ENCODE measurements at places on chromosomes 13 and 19. TPM values are rescaled to one million over a fixed set of nuclear protein-coding genes. Genes with fewer than 3 reads are reported as not detected.

DNA sequence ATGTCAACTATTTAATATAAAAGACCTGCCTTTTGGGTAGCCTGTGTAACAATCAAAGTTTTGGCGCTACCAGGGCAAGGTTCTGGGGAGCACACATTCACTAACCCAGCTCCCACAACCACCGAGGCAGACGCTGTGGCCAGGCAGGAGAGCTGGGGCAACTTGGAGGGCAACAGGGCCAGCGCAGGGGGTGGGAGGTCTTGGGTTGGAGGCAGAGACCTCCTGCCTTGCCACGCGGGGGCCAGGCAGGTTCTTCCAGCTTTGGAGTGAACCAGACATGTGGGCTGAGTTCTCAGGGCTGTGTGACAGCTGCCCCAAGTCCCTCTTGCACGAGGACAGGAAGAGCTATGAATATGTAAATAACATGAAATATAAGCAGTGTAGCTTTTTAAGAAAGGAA lies 30.3 kb upstream of the MCF2L start:
- no peak for DNase-seq

The MAP3K10 gene
- total RNA-seq: 135 TPM

The RFPL4A gene
- total RNA-seq: not detected

- no peak for DNase-seq
Measured at GRCh38 chr13:113857531-113858195, 6.2 kb downstream of the GAS6 start.

The KLHL1 gene
- 0.62 TPM for total RNA-seq

DNA sequence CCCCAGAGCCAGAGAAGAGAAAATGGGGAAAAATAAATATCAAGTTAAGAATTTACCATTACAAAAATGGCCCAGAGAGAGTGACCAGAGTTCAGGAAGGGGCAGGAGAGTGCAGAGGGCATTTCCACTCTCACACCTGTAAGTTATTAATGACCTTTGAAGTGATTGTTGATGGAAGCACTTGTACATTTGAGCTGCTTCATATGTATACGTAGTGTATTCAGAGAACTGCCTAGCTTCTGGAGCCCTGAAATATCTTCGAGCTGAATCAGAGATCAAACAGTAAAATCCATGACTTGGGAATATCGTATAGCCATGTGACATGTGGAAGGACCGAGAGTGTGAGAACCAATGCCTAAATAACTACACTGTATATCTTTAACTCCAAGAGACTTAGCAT lies 49.2 kb upstream of the PCCA start:
- no peak for DNase-seq

The GADD45GIP1 gene
- total RNA-seq: 22.1 TPM

- DNase-seq: no peak
Measured at GRCh38 chr13:27704681-27705080, 83.0 kb downstream of the POLR1D start.

DNA sequence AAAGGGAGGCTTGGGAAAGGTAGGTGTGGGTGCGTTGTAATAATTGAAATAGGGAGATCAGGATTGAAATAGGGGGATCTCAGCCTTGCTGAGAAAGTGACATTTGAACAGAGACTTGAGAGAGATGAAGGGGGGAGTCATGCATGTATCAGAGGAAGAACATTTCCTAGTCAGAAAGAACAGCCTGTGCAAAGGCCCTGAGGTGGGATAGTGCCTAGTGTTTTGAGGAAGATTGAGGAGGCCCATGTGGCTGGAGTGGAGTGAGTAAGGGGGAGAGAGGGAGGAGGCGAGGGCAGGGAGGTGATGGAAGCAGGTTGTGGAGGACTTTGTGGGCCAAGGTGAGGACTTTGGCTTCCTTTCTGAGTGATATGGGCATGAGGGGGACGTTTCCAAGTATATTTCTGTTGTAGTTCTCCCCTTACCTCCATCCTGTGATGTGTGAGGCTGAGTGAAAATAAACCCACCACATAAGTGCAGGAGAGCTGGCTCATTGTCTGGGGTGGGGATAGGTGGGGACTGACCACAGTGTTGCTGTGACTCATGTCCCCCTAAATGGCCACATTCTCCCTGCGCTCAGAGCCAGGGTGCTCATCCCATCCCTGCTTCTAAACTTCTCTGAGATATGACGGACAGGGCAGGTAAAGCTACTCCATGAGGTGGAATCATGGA lies 17.8 kb downstream of the ACTL9 start:
- no peak for DNase-seq

GRCh38 chr13:47408546-47409319 lies 511.9 kb upstream of the HTR2A start:
- no peak for DNase-seq

GRCh38 chr19:23409392-23410048 lies 14.2 kb upstream of the ZNF91 start:
- no peak for DNase-seq

The NR2F6 gene
- total RNA-seq: 33.0 TPM

DNA sequence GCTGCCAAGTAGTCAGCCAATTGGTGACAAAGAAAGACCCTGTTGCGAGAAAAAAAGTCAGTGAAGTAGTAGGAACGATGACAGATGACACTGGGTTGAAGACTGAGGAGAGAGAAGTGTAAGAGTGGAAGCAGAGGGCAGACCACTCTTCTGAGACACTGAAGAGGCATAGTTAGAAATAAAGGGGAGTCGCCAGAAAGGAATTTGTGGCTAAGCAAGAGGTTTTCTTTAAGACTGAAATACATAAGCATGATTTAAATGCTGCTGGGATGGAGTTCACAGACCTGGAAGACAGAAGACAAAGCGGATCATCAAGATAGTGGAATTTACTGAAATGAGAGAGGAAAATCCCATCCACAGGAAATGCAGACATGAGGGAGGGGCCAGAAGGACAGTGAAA lies 56.2 kb upstream of the USPL1 start:
- no peak for DNase-seq

GRCh38 chr19:49363268-49364082 lies at the start of gene DKKL1:
Gene DKKL1 (plus strand): TSS chr19:49363877. CDS start chr19:49363999, 122 bp downstream.
- no peak for DNase-seq

GRCh38 chr19:17076543-17076991 lies 990 bp downstream of the MYO9B start:
- no peak for DNase-seq

GRCh38 chr13:98406427-98406826 lies 170.5 kb downstream of the STK24 start:
- no peak for DNase-seq

DNA sequence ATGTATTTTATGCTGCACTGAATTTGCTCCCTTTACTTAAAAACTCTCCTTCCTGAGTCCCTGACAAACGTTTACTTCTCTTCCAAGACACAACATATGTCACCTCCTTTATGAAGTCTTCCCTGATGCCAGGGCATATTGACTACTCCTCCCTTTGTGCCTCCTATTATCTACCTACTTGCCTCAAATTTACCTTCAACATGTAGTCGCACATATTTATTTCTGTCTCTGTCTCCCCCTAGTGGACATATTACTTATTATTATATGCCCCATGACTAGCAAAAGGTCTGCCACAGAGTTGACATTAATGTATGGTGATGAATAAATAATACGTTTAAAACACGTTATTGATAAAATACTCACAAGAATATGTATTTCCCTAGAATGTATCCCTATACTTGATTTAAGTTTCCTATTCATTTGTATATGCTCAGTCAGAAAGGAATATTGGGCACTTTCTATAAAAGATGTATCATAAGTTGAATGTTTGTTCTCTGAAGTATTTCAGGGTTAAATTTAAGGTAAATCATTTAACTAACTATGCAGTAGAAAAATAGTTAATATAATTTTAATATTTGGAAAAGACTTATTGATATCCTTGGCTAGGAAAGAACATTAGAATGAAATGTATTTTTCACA lies 250.3 kb upstream of the ATXN8OS start:
- DNase-seq: no peak

DNA sequence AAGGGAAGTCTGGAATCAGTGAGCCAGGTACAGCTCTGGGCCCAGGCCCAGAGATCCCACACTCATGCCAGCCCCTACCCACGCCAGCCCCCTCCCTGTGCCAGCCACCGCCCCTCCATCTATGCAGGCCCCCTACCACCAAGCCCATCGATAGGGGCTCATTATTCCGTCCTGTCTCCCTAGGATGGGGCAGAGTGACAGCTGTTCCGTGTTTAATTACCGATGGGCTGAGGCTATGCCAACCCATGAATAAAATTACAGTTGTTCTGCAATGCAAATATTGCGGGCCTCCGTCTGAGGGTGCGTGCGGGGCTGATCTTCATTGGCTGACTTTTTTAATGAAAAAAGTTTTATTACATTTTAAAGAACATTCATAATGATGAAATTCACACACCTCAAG lies 35.6 kb upstream of the PEPD start:
- DNase-seq: no peak

GRCh38 chr19:18784786-18785120 lies 6.4 kb downstream of the COMP start:
- DNase-seq: no peak

GRCh38 chr19:1921825-1922224 lies 16.6 kb downstream of the ADAT3 start:
- no peak for DNase-seq

- no peak for DNase-seq
Measured at GRCh38 chr13:112333756-112334543, 42.2 kb upstream of the SPACA7 start.

- DNase-seq: no peak
Measured at GRCh38 chr13:39900106-39900750, 244.8 kb downstream of the COG6 start.

DNA sequence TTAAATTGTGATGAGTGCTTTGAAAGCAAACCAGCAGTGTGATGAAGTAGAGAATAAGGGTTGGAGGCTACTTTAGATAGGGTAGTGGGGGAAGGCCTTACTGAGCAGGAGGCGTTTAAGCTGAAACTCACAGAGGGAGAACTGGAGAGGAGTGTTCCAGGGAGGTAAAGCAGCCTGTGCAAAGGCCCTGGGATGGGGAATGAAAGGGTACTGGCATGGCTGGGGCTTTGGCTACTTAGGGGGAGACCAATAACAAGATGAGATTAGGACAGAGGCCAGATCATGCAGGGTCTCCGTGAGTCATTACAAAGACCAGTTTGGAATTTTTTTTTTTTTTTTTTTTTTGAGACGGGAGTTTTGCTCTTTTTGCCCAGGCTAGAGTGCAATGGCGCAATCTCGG lies 1.1 kb downstream of the PPP5C start:
- DNase-seq: no peak

GRCh38 chr19:10565028-10565566 lies 713 bp downstream of the KRI1 start:
- peak; percentile 37 for DNase-seq

- DNase-seq: no peak
Measured at GRCh38 chr19:6828698-6829633, 56.5 kb downstream of the VAV1 start.

DNA sequence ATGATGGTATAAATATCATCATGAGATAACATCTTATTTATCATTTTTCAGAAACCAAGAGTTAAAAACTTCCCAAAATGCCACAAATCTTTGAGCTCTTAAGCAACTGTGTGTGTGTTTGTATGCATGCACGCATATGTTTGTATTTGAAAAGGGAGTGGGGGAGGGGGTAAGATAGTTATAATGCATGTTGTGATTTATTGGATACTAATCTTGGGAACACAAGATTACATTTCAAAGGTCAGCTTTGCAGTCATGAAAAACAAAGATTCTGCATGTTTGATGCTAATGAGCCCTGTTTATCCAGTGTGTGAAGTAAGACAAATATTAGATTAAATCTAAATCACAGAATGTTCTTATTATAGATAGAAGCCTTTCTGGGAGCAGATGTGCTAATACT lies 355.9 kb downstream of the DCT start:
- no peak for DNase-seq

DNA sequence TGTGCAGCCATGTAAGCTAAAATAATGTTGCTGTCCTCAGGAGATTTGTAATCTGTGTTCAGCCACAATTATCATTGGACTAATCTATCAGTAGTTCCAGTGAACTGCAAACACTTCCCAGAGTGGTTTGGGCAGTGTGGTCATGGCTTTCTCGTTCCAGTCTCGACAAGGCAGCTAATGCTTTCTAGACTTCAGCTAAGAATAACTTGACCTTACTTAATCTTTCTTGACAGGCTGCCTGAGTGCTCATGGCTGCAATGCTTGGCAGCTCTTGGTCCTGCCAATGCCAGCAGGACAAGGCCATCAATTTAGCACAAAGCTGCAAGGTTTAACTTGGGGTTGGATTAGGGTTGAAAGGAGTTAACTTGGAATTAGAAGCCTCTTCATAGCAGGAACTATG lies 32.8 kb downstream of the ATP12A start:
- no peak for DNase-seq

DNA sequence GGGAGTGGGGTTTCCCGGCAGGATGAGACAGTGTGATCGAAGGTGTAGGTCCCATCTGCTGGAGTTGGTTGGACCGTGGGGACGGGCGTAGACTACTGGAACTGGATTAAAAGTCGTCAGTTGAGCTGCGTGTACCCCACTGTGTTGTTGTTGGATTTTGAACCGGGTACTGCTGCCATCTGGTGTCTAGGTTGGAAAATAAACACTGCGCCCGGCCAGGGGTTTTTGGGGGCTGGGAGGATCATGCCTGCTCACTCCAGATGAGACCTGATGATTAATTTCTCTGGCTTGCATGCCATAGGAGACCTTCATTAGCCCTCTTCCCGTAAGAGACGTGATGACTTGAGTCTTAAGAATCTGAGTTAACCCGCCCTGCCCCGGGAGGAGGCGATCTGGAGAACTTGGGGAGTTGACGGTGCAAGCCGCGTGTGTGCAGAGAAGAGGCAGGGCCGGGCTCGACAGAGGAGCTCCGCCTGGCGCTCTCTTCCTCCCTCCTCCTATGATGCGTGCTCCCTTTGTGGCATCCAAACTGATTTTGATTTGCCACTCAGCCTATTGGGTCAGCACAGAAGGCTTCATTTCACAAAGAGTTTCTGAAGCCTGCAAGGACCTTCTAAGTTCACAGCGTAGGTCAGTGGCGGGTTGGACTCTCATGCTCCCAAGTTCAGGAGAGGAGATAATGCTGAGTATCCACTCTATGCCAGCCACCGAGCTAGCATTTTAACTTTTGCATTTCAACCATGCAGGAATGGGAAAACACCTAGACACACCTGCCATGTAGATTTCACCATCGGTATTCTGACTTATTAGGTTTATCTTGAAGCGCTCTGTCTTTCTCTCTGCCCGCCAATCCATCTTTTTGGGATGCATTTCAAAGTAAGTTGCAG lies 2.7 kb downstream of the UHRF1 start:
- DNase-seq: peak; percentile 43

- DNase-seq: no peak
Measured at GRCh38 chr19:11260996-11261395, 1.3 kb downstream of the DOCK6 start.

The IGSF23 gene
- not detected for total RNA-seq
